ENCODE measurements at places on chromosomes 16 and 17. TPM values are rescaled to one million over a fixed set of nuclear protein-coding genes. Genes with fewer than 3 reads are reported as not detected.

GRCh38 chr16:68397710-68398201, 50.6 kb downstream of the SMPD3 start:
- DNase-seq, result no peak

- DNase-seq, result no peak
These were observed 325.9 kb downstream of the ZFHX3 start for GRCh38 chr16:72721981-72722380.

- DNase-seq, result peak; percentile 61
These were observed 49.4 kb downstream of the BEAN1 start for GRCh38 chr16:66476328-66477027.

- DNase-seq, result peak; percentile 55
These were observed 90.2 kb downstream of the SYCE1L start for GRCh38 chr16:77289331-77289809.

GRCh38 chr16:79181419-79181818, 419.1 kb downstream of the MAF start:
- DNase-seq, result no peak

DNA sequence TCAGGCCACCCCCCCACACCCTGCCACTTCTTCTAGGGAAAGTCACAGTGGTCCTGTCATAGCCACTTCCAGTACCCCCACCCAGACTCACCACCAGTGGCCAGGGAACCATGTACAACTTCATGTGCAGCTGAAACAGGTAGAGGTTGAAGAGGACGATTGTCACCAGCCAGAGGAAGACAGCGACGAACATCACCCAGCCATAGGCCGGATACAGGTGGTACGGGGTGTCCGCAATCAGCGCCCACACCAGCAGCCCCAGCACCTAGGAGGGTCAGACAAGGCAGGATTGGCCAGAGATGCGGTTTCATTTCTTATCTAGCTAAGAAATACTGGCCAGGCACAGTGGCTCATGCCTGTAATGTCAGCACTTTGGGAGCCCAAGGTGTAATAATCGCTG, 16.7 kb downstream of the ARL2BP start:
- no peak for DNase-seq

- DNase-seq, result no peak
These were observed 67.5 kb downstream of the AMFR start for GRCh38 chr16:56357765-56358322.

GRCh38 chr16:73016488-73016830, 31.5 kb downstream of the ZFHX3 start:
- no peak for DNase-seq

- DNase-seq, result no peak
These were observed 10.5 kb upstream of the TEKT3 start for GRCh38 chr17:15351925-15352324.

- DNase-seq, result peak; percentile 93
These were observed 28.2 kb downstream of the ACTG1 start for GRCh38 chr17:81484195-81484979.

GRCh38 chr16:57997528-57998265, 2.8 kb downstream of the ZNF319 start:
- no peak for DNase-seq

DNA sequence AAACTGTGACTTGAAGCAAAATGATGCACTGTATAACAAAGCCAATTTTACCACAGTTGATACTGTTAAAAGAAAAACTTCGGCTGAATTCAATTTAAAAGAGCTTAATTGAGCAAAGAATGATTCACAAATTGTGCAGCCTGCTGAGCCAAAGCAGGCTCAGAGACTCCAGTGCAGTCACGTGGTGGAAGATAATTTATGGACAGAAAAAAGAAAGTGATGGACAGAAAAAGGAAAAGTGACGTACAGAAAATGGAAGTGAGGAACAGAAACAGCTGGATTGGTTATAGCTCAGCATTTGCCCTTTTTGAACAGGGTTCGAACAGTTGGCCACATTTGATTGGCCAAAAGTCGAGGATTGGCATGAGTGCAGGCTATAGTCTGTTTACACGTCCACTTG, 25.7 kb downstream of the ZSWIM7 start:
- DNase-seq, result no peak

The JPH3 gene
- total RNA-seq, result 1.2 TPM

The LHX1 gene
- 0.35 TPM for total RNA-seq

The CRYM gene
- total RNA-seq, result 4.1 TPM

The MYH1 gene
- not detected for total RNA-seq

The ARHGDIG gene
- not detected for total RNA-seq

The PRMT7 gene
- 57.8 TPM for total RNA-seq

The PYCARD gene
- 24.3 TPM for total RNA-seq
